ENCODE measurements at places on chromosomes 5 and 9.

GRCh38 chr5:111394586-111394985 is 117.7 kb downstream of the STARD4 start:
- no peak for DNase-seq

GRCh38 chr5:117337064-117337749 is 762.6 kb upstream of the SEMA6A start:
- no peak for DNase-seq

DNA sequence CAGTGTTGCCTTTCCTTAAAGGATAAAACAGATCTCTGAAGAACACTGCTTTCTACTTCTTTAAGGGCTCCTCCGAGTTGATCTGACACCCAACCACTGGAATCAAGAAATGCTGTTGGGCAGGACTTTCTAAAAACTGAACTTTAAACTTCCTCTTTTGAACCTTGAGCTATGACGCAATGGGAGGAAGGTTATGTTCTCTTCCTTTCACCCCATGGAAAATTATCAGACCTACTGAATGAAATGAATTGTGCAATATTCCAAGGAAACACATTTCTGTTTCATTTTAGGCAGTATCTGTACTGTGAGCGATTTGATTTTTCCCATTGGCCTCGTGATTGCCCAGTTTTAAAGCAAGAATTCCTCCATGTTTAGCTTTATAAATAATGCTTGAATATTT is 206.0 kb upstream of the PRR16 start:
- DNase-seq, result no peak

DNA sequence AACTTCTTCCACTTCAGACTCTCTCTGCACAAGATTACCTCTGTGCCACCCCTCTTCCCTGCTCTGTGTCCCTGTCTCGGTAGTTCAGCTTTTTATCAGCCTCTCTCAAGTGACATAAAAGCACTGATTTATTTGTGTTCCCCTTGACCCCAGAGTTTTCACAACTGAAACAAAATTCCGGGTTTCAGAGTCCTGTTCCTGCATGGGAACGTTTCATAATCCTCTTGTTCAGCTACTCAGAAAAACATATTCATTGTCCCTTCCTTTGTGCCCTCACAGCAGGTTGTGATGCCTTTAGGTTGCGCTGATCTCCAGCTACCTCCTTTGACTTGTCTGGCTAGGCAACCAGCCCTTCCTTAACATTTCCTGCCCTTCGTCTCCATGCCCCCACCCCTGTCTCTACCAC is 13.7 kb upstream of the ITGA1 start:
- DNase-seq, result no peak

- DNase-seq, result no peak
These were observed 376.6 kb upstream of the SEMA6A start for GRCh38 chr5:116951219-116951618.

DNA sequence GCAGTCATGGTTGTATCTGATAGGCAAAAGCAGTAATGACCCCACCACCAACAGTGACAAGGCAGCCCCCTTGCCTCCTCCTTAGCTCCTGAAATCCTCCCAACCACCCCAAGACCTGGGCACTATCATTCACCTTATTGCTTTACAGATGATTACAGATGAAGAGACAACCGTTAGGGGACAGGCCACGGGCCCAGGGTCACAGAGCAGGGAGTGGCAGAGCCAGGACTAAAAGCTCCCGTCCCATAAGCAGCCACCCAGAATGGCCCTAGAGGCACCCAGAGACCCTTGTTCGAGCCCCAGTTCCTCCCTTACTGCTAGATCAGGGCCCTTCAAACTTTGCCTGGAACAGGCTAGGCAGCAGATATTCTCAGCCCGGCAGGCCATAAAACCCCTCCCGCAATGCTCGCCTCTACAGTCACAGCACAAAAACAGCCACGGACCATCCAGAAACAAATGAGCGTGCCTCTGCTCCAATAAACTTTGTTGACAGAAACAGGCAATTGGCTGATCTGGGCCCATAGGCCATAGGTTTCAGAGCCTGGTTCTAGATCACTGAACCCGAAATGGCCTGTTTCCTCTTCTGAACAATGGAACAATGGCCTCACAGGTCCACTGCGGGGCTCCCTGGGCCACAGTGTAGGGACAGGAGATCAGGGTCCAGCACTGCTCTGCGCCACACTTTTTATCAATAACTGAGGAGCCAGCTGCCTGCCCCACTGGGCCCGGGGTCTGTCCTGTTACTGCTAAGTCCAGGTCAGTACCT is 67.0 kb downstream of the LRSAM1 start:
- no peak for DNase-seq

DNA sequence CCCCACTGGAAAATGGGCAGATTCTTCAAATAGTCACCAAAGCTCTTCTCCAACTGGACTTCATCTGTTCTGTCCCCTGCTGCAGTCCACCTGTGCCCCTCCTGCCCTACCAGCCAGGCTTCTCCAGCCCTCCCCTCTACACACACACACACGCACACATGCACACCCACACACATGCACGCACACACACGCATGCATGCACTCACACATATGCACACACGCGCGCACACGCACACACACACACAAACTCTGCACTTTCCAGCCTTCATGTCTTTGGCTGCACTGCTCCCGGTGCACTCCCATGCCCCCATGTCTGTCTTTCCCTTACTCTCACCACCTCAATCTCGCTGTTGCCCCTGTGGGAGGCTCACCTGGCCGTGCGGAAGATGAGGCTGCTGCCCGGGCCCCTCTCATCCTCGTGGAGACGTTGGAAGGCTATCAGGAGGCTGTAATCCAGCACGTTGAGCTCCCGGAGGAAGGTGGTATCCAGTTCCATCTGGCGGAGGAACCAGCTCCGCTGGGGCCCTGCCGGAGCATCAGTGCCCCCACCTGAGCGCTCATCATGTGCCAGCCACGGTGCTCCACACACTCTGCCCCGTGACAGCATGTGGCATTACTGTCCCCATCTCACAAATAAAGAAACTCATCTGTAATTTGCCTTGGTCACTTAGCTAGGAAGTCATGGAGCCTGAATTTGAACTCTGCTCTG is 5.7 kb downstream of the PIP5KL1 start:
- no peak for DNase-seq

DNA sequence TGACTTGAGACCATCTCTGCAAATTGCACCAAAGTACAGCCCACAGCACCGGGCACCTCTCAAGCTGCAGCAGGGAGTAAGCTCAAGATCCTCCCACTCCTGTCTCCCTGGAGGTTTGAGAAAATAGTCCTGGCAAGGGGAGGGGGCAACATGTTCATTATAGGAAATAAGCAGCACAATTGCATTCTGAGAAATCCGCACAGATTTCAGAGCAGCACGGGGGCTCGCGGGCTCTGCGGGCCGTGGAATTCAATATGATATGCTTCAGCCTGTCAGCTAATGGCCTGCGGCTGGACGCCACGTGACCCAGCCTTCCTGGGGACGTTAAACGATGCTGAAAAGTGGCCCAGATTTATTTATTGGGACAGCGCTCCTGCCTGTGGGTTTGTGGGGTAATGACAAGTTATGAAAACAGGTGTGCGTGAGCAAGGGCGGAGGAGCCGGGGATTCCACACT is 156.4 kb downstream of the DAB2IP start:
- no peak for DNase-seq

- no peak for DNase-seq
These were observed 406.9 kb upstream of the ACTBL2 start for GRCh38 chr5:57889558-57889957.

- DNase-seq, result no peak
These were observed 230.9 kb downstream of the GAS1 start for GRCh38 chr9:86716326-86716922.

DNA sequence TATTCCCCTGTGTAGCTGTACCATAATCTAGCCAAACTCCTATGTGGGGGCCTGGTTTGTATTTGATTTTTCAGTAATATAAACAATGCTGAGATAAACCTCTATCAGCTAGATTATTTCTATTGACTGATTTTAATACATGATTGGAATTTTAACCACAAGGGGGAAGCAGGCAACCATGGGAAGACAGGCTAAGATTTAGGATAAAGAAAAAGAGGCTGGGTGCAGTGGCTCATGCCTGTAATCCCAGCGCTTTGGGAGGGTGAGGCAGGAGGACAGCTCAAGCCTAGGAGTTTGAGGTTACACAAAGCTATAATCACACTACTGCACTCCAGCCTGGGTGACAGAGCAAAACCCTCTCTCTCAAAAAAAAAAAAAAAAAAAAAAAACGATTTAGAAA is 18.1 kb upstream of the GPX3 start:
- DNase-seq, result no peak

DNA sequence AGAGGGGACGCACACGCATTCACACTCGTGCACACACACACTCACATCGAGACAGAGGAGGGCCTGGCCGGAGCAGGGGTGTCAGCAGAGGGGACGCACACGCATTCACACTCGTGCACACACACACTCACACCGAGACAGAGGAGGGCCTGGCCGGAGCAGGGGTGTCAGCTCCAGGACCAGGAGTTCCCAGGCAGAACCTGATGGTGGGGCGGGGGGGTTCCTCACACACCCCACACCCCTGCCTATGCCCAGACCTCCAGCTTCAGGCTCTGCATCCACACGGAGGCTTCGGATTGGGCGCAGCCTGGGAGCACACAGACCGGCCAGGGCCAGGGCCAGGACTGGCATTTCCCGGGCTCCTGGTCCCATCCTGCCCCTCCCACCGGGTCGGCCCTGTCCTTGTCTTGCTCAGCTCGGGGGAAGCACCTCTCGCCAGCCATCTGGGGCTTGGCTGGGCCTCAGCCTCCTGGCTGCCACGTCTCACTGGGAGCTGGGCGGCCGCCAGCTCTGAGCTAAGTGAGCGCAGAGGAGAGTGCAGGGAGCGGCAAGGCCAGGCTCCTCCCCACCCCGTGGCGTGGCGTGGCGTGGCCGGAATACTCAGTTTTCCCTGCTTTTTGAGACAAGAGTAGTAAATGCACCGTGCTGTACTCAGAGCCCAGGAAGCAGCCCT is 31.3 kb downstream of the ADAMTS2 start:
- no peak for DNase-seq

- DNase-seq, result no peak
These were observed 259.9 kb upstream of the RASA1 start for GRCh38 chr5:87007737-87008136.

- no peak for DNase-seq
These were observed 54.3 kb upstream of the ANKRD33B start for GRCh38 chr5:10509575-10509974.

- no peak for DNase-seq
These were observed 238.9 kb downstream of the CACNA1B start for GRCh38 chr9:138116521-138116920.
